EL (cell line): ENCODE measurements at places on chromosomes 11 and 22.

DNA sequence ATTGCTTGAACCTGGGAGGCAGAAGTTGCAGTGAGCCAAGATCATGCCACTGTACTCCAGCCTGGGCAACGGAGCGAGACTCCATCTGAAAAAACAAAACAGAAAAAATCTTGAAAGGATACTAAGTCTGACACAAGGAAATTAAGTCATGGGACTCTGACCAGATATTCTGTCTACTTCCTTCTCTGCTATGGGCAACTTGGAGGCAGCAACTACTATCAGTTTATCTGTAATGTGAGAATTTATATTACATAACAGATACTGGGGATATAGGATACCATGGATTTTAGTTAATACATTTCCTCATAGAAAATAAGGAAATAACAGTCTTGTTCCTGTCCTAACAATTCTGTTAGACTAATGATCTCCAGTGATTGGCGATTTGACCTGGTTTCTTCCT, 1.6 kb upstream of the SGSM3 start:
- no peak for DNase-seq

DNA sequence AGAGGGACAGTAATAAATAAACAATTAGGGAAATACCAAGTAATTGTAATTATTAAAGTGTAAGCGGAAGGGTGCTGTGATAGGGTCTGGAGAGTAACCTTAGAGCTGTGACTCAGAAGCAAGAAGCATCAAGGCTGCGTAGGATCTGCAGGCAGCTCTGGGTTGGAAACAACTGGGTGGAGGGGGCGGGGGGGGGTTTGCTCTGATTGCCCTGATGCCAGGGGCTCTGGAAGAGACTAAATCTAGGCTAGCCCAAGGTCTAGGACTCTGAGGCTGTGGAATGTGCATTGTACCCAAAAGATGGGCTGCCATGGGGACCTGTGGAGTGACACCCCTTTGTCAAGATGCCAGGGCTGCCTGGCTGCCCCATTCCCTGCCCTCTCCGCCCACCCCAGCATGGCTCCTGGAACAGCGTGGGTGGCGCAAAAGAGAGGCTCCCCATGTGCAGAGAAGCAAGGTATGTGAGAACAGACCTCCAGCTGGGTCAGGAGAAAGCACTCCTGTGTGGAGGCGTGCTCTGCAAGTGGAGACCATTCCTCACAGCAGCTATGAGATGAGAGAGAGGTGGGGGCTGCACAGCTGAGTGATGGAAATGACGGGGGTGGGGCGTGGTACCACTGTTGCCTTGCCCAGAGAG, 101.1 kb upstream of the CRYBB3 start:
- no peak for DNase-seq

GRCh38 chr11:118660681-118661424, 18.6 kb downstream of the TREH start:
- no peak for DNase-seq

DNA sequence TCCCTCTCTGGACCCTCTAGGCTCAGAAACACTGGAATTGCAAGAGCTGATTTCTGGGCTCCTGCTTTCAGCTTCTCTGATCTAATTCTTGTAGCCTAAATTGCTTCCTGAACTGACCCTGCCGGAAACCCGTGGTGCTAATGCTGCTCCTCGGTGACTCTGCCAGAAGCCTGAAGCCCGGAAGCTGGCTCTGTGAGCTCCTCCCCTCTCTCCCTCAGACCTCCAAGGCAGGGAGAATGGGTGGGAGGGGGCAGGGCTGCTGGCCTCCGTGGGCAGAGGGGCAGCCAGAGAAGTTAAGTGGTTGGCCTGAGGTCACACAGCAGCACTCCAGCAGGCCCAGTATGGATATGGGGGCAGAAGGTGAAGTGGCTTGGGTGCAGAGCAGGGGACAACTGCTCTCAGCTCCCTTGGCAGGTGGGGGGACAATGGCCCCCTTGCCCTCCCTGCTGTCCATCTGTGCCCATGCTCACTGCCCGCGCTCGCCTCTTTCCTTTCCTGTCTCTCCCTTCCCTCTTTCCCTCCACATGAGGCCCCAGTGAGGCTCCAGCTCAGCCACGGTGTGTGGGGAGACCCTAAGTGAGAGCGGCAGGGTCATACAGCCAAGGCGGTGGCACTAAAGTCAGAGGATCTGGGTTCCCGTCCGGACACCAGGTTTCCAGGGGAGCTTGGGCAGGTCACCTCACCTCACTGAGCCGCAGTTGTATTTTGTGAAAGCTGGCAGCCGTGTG, 16.2 kb downstream of the CAPN5 start:
- DNase-seq = no peak

GRCh38 chr22:47067911-47068625, 305.6 kb downstream of the TBC1D22A start:
- no peak for DNase-seq

- DNase-seq = no peak
These were observed 101.9 kb upstream of the OR4B1 start for GRCh38 chr11:48114740-48115139.

DNA sequence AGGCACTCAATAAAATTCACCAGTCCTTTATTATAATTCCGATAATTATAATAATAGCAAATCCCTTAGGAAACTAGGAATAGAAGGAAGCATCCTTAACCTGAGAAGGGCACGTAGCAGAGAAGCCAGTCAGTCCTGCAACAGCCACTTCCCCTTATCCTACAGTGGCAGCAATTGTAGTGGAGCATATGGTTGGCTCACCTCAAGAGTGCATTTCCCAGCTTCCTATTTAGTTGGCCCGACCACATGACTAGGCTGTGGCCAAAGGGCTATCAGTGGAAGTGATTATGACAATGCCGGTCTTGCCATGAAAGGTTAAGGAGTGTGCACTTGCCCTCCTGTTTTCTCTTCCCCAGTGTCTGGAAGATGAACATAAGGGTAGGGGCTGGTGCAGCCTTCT, 27.0 kb downstream of the TESMIN start:
- DNase-seq = no peak

- peak; percentile 82 for DNase-seq
These were observed 90.5 kb downstream of the BMAL1 start for GRCh38 chr11:13368041-13368446.

- no peak for DNase-seq
These were observed 2.6 kb upstream of the TOP3B start for GRCh38 chr22:21985214-21985613.

- DNase-seq = no peak
These were observed 401.0 kb downstream of the LARGE1 start for GRCh38 chr22:33519071-33519973.

- DNase-seq = no peak
These were observed 165.4 kb downstream of the FEZ1 start for GRCh38 chr11:125330462-125331325.

- peak; percentile 78 for DNase-seq
These were observed 19.4 kb upstream of the MALAT1 start for GRCh38 chr11:65479184-65480145.

- DNase-seq = no peak
These were observed 163.2 kb downstream of the BRD1 start for GRCh38 chr22:49664371-49664881.

DNA sequence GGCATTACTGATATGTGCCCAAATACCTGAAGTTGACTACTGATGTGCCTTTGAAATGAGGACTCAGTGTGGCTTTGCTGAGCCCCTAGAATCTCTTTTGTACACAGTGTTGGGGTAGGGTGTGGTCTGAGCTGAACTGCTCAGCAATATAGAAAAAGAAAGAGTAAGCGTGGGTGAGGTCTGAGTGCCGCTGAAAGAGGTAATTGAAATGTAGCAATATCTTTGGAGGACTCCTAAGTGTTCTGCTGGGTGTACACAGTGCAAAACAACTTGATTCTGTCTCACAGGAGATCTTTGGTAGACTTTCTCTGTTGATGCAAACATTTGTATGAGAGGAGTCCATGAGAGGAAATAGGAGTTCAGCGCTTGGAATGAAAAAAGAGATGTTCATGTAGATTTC, 73.7 kb upstream of the PTPN5 start:
- no peak for DNase-seq

DNA sequence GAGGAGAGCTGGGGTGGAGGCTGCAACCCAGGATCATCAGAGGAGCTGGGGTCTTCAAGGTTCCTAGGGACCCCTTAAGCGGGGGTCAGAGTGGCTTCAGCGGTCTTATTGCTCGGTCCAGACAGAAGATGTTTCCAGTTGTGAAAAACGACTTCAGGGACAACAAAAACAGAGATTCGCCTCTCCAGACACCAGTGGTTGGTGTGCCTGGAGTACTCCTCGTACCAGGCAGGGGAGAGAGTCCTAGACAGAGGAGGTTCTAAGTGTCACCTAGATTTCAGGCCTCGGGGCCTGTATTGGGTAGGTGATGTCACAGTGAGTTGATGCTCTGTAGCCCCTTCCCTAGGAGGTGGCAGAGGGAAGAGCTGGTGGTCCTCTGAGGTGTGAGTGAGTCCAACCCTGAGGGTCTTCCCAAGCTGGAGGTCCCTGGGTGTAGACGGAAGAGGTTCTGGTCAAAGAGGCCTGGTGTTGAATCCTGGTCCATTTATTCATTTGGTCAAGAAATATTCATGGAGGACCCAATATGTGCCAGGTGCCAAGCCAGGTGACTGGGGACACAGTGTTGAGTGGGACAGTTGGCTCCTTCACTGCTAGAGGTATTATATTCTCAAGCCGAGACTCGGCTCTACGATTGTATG, 4.4 kb upstream of the IGLL5 start:
- no peak for DNase-seq

- no peak for DNase-seq
These were observed 16.1 kb upstream of the NECTIN1 start for GRCh38 chr11:119745112-119745511.

DNA sequence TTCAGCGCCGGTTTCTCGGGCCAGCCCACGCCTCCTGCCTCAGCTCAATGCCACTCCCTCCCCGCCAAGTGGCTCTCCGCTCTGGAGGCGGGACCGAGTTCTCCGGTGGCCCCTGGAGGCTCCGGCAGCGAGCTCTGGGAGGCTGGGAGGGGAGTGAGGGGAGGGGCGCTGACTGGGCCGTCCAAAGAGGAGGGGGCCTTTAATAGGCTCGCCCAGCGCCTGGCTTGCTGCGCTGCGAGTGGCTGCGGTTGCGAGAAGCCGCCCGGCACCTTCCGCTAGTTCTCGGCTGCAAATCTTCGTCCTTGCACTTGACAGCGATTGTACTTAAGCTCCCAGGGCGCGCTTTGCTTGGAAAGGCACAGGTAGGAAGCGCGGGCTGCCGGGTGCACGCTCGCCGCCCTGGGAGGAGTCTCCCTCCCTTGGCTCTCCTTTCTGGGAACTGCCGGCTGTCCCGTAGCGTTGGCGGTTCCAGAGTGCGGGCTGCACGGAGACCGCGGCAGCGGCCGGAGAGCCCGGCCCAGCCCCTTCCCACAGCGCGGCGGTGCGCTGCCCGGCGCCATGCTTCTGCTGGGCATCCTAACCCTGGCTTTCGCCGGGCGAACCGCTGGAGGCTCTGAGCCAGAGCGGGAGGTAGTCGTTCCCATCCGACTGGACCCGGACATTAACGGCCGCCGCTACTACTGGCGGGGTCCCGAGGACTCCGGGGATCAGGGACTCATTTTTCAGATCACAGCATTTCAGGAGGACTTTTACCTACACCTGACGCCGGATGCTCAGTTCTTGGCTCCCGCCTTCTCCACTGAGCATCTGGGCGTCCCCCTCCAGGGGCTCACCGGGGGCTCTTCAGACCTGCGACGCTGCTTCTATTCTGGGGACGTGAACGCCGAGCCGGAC, at the start of gene ADAMTS15:
Gene ADAMTS15, plus strand, starts transcription at position 230 of the 894 bp plus-strand sequence. Its CDS starts 329 bp downstream, at position 559.
- peak; percentile 87 for DNase-seq

DNA sequence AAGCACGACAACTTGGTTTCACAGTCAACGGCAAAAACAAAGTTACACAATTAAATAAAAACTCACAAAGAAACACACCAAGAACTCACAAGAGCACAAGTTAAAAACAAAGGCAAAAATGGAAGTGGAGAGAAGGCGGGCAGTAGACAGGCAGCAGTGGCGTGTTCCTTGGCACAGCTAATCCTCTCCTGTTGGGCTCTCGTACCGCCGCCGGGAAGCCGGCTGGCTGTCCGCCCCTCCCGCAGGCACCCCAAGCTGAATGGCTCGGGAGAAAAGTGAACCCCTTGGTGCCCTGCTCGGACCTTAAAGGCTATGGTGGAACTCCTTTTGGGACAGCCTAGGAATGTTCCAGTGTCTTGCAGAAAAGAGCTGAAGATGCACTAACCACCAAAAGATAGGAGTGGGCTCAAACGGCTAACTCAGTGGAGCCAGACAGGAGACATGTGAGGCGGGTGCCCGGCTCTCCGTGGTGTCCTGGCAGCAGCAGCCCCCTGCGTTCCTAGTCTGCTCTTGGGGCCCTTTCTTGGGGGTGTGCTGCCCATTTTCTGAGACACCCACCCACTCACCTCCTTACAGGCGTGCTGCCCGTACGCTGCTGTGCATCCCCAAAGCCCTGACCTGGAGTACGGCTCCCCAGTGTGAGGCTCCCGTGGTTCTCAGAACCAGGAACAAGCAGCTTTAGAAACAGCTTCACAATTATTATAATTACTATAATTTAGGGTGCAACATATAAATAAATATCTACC, 86.1 kb upstream of the BID start:
- no peak for DNase-seq

DNA sequence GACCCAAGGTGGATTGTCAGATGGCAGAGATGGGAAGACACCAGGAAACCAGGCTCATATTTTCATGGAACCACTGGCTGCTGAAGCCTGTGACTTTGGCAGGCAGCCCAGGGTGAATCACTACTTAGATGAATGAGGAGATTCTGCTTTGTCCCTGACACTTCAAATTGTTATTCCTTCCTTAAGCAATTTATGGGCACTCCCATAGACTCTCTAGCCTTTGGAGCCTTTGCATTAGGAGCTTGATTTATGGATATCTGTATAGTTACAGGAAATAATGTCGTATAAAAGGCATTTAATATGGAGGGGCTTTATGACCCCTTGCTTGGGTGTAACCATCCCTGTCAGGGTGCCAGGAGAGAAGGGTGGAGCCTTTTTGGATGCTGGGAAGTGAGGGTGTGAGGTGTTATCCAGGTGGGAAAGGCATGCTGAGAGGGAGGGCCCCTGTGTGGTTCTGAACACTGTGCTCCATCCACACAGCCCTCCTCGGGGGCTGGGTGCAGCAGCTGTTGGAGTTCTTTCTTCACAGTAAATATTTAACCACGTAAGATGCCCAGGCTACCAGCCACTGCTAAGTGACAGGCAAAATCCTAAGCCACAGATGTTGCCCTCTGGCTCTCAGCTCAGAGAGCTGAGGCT, 35.3 kb downstream of the IL18 start:
- peak; percentile 91 for DNase-seq

- DNase-seq = peak; percentile 34
These were observed 6.9 kb upstream of the NRXN2 start for GRCh38 chr11:64729851-64730382.

DNA sequence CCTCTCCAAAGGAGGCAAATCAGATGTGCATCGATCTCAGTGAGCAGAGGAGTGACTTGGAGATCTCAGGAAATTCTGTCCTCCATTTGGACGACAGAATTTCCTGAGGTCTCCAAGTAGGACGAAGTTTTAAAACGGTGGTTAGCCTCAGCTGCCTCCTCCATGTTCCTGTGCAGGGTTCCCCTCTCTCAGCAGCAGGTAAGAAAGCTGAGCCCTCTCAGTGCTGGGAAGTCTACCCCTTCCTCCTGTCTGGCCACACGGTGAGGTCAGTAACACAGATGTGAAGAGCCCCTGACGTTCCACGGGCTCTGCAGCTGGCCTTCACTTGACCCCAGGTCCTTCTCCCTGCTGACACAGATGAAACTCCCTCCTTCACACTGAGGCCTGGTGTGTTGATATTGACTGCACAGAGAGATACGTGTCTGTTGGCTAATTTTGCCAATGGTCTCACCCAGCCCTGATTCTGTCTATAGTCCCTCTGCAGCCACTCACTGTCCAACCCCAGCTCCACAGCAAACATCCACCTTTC, 607.4 kb upstream of the B3GAT1 start:
- no peak for DNase-seq

GRCh38 chr11:119506436-119506835, 83.5 kb upstream of the THY1 start:
- no peak for DNase-seq
